ENCODE measurements at places on chromosomes 11 and 22. TPM values are rescaled to one million over a fixed set of nuclear protein-coding genes. Genes with fewer than 3 reads are reported as not detected.

ANO1 gene
- total RNA-seq, result 0.72 TPM

- no peak for DNase-seq
Measured at GRCh38 chr22:49958931-49959781, 1.4 kb upstream of the PIM3 start.

- no peak for DNase-seq
Measured at GRCh38 chr11:108880510-108880909, 215.6 kb downstream of the DDX10 start.

MIAT gene
- 0.11 TPM for total RNA-seq

DNA sequence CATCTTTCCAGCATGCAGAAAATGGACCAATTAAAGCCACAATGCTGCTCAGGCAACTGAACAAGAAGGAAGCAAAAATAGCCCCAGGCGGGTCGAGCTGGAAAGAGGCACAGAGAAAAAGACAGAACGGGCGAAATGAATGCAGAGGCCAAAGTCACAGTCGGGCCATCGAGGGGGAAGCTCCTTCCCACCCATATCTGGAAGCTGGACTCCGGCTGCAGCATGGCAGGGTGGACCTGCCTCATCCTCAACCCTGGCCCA, 58.6 kb upstream of the PRDM11 start:
- no peak for DNase-seq

- no peak for DNase-seq
Measured at GRCh38 chr22:47623763-47624148, 861.3 kb downstream of the TBC1D22A start.

GRCh38 chr22:44309137-44309536, 3.6 kb downstream of the SHISAL1 start:
- peak; percentile 91 for DNase-seq

DNA sequence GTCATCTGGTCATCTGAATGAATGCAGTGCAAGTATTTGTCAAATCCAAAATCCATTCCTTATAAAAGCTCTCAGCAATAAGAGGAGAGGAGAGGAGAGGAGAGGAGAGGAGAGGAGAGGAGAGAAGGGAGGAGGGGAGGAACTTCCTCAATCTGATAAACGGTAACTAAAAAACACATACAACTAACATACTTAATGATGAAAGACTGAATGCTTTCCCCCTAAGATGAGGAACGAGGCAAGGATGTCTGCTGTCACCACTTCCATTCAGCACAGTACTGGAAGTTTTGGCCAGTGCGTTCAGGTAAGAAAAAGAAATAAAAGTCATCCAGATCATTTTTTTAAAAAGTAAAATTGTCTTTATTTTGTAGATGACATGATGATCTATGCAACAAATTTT, 80.4 kb downstream of the CD82 start:
- DNase-seq, result no peak

DNA sequence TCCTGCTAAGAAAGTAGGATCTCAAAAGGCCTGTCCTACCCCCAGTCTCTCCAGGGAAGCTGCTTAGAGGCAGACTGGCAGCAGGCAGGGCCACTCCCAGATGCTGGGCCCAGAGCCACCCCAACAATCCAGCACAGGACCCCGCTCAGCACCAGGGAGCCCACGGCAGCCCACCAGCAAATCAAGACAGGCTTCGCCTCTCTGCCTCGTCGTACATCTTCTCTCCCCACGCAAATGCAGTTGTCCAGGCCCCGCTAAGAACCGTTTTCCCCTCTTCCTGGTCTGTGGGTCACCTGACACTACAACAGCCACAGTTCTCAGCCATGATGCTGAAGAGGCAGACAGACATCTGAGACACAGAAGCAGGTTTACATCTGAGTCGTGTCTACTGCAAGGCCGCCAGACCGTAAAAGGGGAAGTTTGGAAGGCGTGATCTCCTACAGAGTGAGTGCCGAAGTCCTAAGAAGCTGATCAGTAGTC, 51.1 kb downstream of the IGSF9B start:
- no peak for DNase-seq

TSSK2 gene
- not detected for total RNA-seq

MPZL2 gene
- not detected for total RNA-seq

- DNase-seq, result no peak
Measured at GRCh38 chr11:115085461-115086210, 407.3 kb downstream of the NXPE2 start.

KIRREL3 gene
- 5.3 TPM for total RNA-seq

DNA sequence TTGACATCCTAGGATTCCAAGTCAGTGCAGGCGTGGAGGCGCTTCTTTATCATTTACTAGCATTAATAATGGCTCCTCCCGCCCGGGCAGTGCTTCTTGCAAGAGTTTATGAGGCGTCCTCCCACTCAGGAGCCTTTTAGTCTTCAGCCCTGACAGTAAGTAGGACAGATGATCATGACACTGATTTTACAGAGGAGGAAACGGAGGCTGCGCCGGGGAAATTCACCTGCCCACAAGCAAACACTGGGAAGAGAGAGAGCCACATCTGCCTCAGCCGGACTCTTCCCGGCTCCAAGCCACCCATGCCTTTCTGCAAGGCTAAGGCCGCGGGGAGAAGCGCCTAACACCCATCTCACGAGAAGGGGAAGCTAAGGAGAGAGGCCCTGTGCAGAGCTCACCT, 35.9 kb downstream of the KIAA0930 start:
- DNase-seq, result no peak

GRCh38 chr22:17912945-17913721, 111.2 kb downstream of the MICAL3 start:
- no peak for DNase-seq

- DNase-seq, result no peak
Measured at GRCh38 chr11:104320097-104320496, 156.2 kb upstream of the PDGFD start.

DNA sequence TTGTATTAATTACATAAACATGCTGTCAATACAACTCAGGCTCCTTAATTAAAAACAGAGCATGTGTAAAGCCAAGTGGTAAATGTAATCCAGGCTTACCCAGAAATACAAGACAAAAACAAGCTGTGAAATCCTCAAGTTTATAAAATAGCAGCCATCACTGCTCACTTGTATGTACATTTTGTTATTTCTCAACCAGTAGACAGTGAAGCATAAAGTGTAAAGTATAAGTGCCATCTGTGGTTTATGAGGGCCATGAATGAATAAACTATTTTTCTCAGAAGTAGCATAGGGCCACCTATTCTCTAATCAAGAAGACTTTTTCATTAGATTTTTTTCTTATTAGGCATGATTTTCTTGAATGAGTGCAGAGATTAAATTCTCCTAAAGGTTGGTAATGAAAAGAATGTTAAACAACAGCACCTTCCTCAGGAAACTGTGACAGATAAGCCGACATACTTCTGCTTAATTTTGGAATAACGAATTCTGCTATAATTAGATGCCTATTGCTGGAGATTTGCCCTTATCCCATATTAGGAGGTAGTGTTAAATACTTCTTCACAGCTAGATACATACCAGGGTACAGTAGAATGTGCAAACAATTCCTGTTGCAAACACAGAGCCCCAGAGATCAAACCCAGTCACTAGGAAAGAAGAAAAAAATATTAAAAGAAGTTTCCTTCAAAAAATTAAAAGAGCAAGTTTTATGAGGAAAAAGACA, 13.0 kb downstream of the SLC5A12 start:
- no peak for DNase-seq

- no peak for DNase-seq
Measured at GRCh38 chr11:827897-828192, at the start of gene CRACR2B. CRACR2B (plus strand) TSS chr11:827919; CDS start chr11:828608, 689 bp downstream.

DNA sequence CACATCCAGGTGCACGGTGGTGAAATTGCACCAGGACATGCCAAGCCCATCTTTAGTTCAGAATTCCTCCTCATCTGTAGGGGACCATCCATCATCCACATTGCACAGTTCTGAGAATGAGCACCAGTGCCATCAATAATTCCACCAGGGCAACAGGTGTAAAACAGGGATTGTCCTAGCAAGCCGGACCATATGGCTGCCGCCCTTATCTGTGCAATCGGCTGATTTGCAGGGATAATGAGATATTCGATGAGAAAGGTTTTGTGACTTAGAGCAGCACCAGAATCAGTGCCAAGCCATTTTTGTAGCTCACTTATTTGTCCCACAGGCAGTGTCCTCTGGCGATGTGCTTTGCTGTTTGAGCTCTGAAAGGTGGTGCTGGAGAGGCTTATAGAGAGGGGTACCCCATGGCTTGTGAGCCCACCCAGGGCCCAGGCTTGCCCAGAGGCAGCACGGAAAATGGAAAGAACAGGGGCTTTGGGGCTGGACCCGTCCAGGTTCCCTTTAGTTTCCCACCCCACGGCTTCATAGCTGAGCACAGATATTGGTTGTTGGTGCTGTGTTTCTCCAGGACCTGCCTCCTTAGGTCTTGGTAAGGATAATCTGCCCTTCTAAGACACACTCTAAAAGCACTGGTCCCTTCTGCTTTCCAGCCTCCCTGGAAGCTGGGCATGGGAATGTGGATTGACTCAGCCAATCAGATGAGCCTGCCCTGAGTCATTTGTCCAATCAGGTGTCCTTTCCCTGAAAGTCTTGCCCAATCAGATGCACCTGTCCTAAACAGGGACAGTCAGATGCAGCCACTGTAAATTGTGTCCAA, 84.0 kb upstream of the SHANK2 start:
- DNase-seq, result no peak

GRCh38 chr11:105315287-105315686, 175.7 kb upstream of the CARD18 start:
- no peak for DNase-seq

DNA sequence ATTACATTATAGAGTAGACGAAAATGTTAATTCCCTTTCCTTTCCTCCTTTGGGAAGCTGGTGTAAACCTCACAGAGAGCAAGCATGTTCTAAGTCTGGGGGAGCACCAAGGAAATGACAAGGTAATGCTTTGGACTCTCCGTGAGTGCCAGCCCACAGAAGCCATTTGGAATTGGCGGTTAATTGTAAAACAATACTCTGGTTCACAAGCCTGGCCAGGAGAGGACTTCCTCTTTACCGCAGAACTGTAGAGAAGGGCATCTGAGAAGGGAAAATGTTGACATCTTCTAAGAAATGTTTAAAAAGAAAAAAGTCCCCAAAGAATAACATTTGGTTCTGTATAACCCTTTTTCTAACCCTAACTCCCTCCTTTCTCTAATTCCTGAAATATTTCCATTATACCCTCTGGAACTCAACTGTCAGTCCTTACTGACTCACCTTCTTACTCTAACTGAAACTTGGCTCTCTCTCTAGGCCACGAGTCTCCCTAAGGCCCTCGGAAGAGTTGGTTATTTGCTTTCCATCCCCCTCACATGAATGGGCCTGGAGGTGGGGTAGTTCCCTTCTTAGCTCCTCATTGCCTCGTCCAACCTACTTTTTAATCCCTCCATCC, 379.8 kb downstream of the SOX6 start:
- peak; percentile 96 for DNase-seq

GPR83 gene
- not detected for total RNA-seq

DNA sequence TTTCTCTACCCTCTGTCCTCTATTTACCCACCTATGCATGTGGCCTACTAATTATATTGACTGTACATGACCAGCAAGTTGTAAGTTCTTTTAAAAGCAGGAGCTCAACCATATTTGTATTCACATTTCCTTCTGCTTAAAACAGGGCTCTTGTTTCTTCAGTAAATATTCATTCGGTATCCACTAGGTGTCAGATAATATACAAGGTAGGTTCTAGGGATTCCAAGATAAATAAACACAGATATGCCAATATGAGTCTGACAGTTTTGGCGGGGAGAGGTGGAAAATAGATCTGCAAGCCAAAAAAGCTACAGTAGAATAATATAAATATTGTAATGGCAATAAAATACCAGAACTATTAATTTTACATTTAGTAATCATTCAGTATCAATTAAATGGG, 15.3 kb upstream of the RAB30 start:
- no peak for DNase-seq

OR4A5 gene
- total RNA-seq, result not detected

GRCh38 chr11:116882386-116882785, 45.0 kb upstream of the APOA1 start:
- no peak for DNase-seq

GRCh38 chr11:13944911-13945425, 17.6 kb upstream of the SPON1 start:
- no peak for DNase-seq

GRCh38 chr11:116865696-116866095, 28.3 kb upstream of the APOA1 start:
- DNase-seq, result no peak

- no peak for DNase-seq
Measured at GRCh38 chr11:112374486-112375140, 114.0 kb upstream of the PLET1 start.

NLRP6 gene
- total RNA-seq, result not detected

- DNase-seq, result no peak
Measured at GRCh38 chr11:35784699-35785098, 122.1 kb downstream of the TRIM44 start.

PATE4 gene
- total RNA-seq, result not detected

TRIM49 gene
- not detected for total RNA-seq

Measured in SJSA1 (cell line).